AG08395 (cell line): ENCODE measurements at places on chromosomes 2 and 18.
A peak's percentile ranks its signal among the peaks of the same experiment; 100 is the strongest.

DNA sequence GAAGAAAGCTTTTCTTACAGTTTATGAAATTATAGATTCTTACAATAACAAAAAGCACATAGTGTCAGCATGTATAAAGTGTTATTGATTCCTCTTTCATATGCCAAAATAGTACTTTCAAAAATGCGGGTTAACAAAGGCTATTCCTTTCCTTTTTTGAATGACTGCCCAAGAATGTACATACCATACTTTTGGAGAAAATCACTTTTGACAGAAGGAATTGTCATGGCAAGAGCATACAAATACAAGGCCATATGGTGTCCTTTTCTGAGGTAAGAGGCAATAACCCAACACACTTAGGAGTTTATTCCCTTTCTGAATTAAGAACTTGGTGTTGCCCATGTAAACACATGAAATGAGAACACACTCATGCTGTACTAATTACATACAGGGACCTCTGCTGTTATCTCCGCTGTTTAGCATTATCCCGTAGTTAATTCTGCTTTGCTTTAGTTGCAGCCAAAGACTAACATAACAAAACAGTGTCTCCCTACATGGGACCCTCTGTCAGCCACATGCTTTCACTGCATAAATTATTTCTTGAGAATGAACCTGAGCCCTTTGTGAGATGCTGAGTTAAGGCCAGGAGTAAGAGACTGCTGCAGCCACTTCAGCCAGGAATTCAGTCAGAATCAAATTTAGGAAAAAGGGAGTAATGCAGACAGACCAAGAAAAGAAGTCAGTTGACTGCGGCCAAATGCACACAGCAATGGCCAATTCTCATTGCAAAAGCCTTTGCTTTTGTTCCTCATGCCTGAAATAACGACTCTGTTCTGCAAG, 67.0 kb downstream of the CDH2 start:
- no peak for DNase-seq

DNA sequence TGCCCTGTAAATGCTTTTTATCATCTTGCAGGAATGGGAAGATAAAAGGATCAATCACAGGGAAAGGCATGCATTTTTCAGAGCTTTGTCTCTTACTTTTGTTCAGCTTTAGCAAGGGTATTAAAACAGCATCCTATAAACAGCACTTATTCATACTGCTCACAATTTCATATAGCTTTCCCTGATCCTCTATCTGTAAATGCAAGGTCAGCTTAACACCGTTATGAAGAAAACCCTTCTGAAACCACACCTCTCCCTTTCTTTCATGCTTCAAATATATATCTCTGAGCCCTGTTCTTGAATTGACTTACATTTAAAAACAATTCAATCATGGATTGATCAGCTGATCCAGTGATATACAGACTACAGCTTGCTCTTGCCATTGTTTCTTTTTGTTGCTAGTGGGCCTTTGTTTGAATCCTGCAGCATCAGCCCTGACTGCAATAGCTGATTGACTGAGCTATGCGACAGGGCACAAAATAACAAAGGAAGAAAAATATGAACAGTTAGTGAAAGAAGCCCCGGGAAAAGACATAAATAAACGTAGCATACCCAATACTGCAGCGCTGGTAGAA, 795.5 kb upstream of the CDH2 start:
- DNase-seq = no peak

GRCh38 chr2:150427298-150427697, 60.2 kb downstream of the RND3 start:
- DNase-seq = no peak

- DNase-seq = peak; percentile 59
These were observed 112.8 kb downstream of the CAPN13 start for GRCh38 chr2:30694286-30695055.

GRCh38 chr18:63099848-63100629, 219.5 kb downstream of the BCL2 start:
- DNase-seq = no peak

GRCh38 chr2:46062637-46063412, 234.4 kb upstream of the EPAS1 start:
- peak; percentile 82 for DNase-seq

DNA sequence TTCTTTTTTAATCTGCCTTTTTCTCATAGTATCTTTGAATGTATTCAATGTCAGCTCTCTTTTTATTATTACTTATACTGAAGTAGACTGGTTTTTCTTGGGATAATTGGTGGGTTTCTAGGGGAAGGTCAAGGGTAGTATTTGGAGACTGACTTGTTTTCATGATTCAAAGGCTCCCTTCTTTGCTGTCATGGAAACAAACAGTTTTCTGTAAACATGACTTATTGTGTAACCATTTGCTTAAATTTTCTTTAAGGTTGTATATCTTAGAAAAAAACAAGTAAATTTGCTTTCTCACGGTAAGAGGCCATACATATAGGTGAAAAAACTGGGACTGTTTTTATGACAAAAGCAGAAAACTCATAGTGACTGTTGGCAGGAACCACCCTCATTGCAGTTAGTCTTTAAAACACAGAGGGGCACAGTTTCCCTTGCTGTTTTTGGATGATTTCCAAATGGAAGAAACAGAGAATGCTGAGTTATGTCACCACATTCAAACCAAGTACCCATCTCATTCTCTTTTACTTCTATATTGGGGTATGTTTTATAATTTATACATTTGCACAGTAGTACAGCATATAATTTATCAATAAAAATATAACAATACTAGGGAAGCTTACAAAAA, 5.8 kb upstream of the RDH14 start:
- DNase-seq = no peak

DNA sequence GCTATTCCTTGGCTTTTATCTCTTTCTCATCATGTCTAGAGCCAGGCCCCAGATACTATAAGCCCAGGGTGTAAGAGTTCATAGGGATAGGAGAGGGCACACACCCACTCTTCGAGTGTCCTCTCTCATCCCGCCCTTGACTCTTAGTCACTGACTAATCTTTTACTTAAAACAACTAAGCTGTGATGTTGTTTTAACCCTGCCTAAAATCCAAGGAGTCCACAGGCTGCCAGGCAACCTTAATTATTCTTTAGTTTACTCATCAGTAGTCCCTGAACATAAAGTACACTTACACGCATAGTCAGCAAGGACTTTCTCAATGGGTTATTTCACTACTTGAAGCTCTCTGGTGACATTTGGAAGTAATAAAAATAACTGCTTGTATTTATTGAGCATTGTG, 28.4 kb downstream of the GREB1L start:
- no peak for DNase-seq

DNA sequence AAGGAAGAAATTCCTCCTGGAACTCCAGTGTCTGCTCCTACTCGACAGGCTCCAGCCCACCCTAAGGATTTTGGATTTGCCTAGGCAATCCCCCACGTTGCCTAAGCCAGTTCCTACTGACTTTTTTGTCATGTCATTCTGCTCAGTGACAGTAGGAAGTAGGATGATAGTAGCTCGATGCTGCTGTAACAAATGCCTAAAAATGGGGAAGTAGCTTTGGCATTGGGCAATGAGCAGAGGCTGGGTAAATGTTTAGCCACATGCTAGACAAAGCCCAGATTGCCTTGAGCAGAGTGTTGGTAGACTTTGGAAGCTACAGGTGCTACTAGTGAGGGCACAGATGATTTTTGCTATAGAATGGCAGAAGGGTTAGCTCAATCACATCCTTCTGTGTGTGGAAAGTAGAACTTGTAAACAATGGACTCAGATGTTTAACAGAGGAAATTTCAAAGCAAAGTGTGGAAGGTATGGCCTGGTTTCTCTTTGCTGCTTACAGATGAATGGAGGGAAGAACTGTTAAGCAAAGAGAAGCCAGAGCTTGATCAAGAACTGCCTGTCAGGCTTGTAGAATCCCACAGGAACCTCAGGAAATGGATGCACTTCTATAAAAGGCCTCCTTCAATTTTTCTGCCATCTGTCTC, 154.8 kb downstream of the RNF144A start:
- no peak for DNase-seq

GRCh38 chr18:23238651-23239349, 103.5 kb downstream of the CABLES1 start:
- peak; percentile 25 for DNase-seq

GRCh38 chr18:8496186-8496585, 113.1 kb upstream of the RAB12 start:
- no peak for DNase-seq

GRCh38 chr2:38380397-38381130, 3.5 kb upstream of the ATL2 start:
- no peak for DNase-seq

DNA sequence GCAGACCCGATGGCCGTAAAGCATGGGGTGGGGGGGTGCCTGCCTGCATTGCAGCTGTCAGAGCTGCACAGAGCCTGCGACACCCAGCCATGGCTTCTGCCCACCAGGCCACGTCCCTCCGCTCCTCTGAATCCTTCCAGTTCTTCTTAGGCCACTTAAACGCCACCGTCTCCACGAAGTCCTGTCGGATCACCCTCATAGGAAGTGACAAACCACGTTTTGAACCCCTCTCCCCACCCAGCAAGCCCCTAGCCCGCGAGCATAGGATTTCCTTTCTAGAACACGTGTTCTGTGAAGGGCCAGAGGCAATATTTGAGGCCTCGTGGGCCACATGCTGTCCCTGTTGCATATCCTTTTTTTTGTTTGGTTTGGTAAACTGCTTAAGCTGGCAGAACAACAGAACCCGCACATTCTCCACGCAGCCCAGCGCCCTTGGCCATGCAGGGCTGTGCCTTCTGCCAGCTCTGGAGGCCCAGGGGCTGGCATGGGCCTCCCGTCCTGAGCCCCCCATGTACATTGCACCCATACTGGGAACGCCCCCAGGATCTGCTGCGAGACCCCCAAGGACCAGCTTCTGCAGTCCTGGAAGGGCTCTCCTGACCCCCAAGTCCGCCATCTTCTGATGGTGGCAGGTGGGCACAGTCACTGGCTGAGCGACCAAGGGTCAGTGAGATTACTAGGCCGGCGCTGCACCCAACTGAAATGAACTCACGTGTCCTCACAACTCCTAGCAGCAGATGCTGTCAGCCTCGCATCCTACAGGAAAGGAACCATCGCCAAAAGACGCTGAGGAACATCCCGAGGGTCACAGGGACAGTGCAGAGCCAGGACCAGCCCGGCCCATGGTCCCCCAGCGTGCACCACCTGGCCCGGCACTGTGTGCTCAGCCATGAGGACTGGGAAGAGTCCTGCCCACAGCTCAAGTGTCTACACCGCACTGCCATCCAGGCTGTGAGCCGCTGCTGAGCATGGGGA, 35.1 kb downstream of the ADI1 start:
- DNase-seq = no peak

GRCh38 chr2:237207646-237208045, 122.0 kb downstream of the COPS8 start:
- peak; percentile 68 for DNase-seq

DNA sequence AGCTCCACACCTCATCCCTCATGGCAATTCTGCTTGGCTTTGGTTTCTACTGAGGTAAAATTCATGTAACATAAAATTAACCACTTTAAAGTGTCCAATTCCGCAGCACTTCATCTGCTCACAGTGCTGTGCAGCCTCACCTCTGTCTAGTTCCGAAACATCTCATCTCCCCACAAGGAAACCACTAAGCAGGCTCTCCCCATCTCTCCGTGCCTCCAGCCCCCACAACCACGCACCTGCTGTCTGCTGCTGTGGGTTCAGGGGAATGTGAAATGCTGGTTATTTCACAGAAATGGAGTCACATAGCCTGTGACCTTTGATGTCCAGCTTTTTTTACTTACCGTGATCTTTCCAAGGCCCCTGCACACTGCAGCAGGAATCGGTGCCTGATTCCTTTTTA, 7.7 kb upstream of the GPC1 start:
- no peak for DNase-seq

- no peak for DNase-seq
These were observed 685.1 kb downstream of the NRXN1 start for GRCh38 chr2:50346629-50347357.

DNA sequence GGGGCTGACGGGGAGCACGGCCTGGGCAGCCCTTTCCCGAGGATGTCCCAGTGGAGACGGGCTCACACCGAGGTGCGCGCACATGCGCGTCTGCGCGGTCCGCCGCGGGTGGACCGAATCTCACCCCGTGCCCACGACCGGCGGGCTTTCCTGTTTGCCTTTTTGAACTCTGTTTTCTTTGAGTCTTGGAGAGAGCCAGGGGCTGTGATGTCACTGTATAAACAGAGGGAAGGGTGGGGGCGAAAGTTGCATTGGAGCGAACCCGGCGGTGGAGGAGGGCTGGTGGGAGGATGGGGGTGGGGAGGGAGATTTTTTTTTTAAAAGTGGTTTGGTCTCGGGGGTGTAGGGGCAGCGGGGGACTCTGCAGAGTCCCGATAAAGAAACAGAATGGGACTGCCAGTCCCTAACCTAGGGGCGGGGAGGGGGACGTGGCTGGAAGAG, 141.2 kb upstream of the CTAGE1 start:
- peak; percentile 42 for DNase-seq
